ENCODE measurements at places on chromosomes 5 and 9. TPM values are rescaled to one million over a fixed set of nuclear protein-coding genes. Genes with fewer than 3 reads are reported as not detected.
A peak's percentile ranks its signal among the peaks of the same experiment; 100 is the strongest.

DNA sequence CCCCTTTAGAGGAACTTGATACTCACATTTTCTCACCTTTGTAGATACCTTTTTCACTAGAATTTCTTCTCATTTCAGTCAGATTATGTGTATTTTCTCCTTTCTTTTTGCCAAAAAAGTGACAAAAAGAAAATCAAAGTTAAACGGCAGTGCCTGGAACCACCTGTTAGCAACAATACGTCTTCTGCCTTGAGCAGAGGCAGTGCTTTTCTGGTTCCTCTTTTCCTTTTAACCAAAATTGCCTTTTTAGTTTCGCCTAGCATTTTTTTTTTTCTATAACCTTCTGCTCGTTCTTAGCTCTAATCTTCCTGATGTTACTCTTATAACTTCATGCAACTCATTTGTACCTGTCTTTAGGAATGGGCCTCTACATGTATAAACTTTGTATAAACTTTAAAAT is 26.1 kb downstream of the SMIM32 start:
- H3K4me1 ChIP-seq: no peaks in the 10 kb centered on the region
- no peaks in the 10 kb centered on the region for H3K27me3 ChIP-seq
- peaks cover 49% of the 10 kb centered on the region for H3K36me3 ChIP-seq
- no peak for DNase-seq
- no peak overlapping the region for H3K4me3 ChIP-seq
- H3K27ac ChIP-seq: no peak overlapping the region

DNA sequence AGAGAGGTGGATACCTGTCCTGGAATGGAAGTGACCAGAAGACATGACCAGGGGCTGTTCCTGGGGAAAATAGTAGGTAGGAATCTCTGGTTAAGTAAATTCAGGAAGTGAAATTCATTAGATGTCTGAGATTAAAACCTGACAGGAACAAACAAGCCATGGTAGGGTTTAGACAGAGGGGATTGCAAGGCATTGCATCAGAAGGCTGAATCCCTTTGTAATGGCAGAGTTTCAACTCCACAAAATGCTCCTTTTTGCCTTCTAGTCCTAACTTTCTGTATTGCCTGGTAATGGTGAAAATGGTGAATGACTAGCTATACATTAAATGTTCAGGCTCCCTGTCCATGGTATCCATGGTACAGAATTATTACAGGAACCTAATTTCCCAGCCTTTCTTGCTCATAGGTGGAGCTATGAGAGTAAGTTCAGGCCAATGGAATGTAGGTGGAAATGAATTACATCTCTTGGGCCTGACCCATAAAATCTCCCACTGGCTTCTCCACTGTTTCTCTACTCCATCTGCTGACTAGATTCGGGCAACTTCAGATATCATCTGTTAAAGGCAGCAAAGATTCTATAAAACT is 113.4 kb upstream of the CNTLN start:
- H3K4me1 ChIP-seq: peaks cover 2% of the 10 kb centered on the region
- no peak for DNase-seq
- no peaks in the 10 kb centered on the region for H3K36me3 ChIP-seq
- no peaks in the 10 kb centered on the region for H3K27me3 ChIP-seq
- no peak overlapping the region for H3K4me3 ChIP-seq

- DNase-seq: no peak
- no peaks in the 10 kb centered on the region for H3K36me3 ChIP-seq
- no peak overlapping the region for H3K27ac ChIP-seq
- H3K4me3 ChIP-seq: no peak overlapping the region
- H3K4me1 ChIP-seq: no peaks in the 10 kb centered on the region
These were observed 54.3 kb downstream of the TSTD2 start for GRCh38 chr9:97578846-97579245.

GRCh38 chr5:158354958-158355357 is 496.0 kb upstream of the CLINT1 start:
- no peak overlapping the region for H3K27ac ChIP-seq
- no peak overlapping the region for H3K4me3 ChIP-seq
- H3K27me3 ChIP-seq: no peaks in the 10 kb centered on the region
- no peak for DNase-seq
- peaks cover 6% of the 10 kb centered on the region for H3K36me3 ChIP-seq

DNA sequence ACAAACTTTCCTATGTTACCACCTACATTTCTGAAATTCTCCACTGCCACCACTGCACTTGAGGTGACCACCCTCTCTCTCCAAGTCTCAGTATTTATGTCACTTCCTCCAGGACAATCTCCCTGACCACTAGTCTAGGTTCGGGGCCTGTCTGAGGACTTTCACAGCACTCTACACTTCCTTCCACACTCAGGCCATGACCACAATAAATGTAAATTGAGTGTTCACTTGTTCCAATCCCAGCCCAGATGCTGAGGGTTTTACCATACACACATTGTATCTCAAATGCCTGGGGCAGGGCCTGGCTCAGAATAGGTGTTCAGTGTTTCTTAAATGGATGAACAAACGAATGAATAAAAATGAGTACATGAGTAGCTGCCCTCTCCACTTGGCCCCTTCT is 26.9 kb upstream of the CCNG1 start:
- peaks cover 54% of the 10 kb centered on the region for H3K27me3 ChIP-seq
- no peak overlapping the region for H3K4me3 ChIP-seq
- H3K4me1 ChIP-seq: peaks cover 1% of the 10 kb centered on the region
- DNase-seq: no peak

GRCh38 chr9:109117856-109118807 is 1.6 kb downstream of the TMEM245 start:
- peak overlapping the region; percentile 86 for H3K4me3 ChIP-seq
- H3K27me3 ChIP-seq: no peaks in the 10 kb centered on the region
- H3K36me3 ChIP-seq: peaks cover 1% of the 10 kb centered on the region
- H3K4me1 ChIP-seq: peaks cover 49% of the 10 kb centered on the region
- peak overlapping the region; percentile 72 for H3K27ac ChIP-seq

DNA sequence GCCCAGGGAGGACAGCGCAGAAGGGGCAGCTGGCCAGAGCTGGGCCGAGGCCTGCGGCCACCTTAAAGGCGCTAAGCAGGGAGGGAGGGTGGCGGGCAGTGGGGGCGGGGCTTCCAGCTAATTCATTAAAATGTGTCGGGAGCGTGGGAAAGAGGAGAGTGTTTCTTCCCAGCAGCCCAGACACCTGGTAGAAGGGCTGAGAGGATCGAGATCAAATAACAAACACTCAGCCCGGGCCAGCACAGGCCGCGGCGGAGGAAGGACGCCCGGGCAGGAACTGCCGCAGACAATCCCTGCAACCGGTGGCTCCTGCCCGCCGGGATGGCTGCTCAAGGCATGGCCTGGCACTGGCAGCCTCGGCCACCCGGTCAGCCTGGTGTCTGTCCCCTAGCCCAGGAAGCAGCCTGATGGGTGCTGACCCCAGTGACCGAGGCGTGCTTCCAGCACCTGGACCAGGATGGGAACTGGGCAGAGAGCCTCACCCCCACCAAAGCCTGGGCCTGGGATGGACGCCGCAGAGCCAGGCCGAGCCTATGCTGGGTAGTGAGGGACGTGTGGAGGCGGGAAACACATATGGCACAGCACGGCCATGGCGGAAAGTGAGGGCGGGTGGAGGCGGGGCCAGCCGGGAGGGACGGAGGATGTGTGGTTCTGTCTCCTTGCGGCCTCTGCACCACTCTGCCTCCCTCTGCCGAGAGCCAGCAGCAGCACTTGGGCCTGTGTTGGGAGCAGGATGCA is 3.2 kb upstream of the NRARP start:
- no peaks in the 10 kb centered on the region for H3K36me3 ChIP-seq
- H3K4me1 ChIP-seq: peaks cover 11% of the 10 kb centered on the region
- peaks cover 2% of the 10 kb centered on the region for H3K27me3 ChIP-seq
- no peak overlapping the region for H3K4me3 ChIP-seq

- peaks cover 21% of the 10 kb centered on the region for H3K36me3 ChIP-seq
- H3K27me3 ChIP-seq: no peaks in the 10 kb centered on the region
- no peaks in the 10 kb centered on the region for H3K4me1 ChIP-seq
- no peak overlapping the region for H3K4me3 ChIP-seq
These were observed 218.1 kb upstream of the DMRTA1 start for GRCh38 chr9:22228542-22228941.

- H3K27ac ChIP-seq: no peak overlapping the region
- H3K4me3 ChIP-seq: no peak overlapping the region
- no peak for DNase-seq
These were observed 22.1 kb downstream of the FAM240B start for GRCh38 chr9:38697776-38698300.

Gene DMRT3
- not detected for total RNA-seq

Gene PLCXD3
- total RNA-seq: not detected

Gene PCDHGA3
- not detected for total RNA-seq

Gene SELENOP
- total RNA-seq: 70.3 TPM

Data from osteocyte (in vitro differentiated cells).